GM23248 (cell line): ENCODE measurements at places on chromosomes 3 and 15. TPM values are rescaled to one million over a fixed set of nuclear protein-coding genes. Genes with fewer than 3 reads are reported as not detected.

GRCh38 chr3:163033652-163034051 is 1537.0 kb downstream of the OTOL1 start:
- DNase-seq = no peak

The IMPG2 gene
- total RNA-seq = 0.11 TPM in 1 of 2 replicates, not detected in the other

DNA sequence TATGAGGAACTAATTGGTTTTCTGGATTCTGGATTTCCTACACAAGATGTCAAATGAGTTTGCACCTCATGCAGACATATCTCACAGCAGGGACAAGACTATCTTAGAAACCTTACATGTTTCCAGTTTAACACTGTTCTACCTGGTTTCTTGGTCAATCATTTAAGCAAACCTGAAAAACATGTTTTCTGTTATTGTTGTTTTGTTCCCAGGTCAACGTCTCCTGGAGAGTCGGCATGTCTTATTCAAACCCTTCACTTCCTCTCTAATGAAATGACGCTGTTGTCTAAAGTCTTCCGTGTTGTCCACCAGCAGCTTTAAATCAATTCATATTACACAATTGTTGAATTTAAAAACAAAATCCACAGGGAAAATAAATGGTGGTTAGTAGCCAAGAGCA is 150.9 kb downstream of the CNTN3 start:
- no peak for DNase-seq

DNA sequence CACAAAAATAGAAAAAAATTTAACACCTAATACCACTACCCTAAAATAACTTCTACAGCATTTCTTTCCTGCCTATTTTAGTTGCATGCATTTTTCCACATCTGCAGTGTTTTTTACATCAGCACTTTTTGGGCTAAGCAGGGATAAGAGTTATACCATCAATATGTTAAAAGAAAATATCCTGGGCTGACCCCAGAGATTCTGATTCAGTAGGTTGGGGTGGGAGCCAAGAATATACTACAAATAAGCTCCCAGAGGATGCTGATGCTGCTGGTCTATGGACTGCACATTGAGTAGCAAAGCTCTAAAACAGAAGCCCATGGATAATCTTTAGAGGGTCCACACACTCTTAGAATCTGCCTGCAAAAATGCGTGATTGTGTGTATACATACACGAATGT is 14.8 kb downstream of the FYCO1 start:
- peak; percentile 48 for DNase-seq

DNA sequence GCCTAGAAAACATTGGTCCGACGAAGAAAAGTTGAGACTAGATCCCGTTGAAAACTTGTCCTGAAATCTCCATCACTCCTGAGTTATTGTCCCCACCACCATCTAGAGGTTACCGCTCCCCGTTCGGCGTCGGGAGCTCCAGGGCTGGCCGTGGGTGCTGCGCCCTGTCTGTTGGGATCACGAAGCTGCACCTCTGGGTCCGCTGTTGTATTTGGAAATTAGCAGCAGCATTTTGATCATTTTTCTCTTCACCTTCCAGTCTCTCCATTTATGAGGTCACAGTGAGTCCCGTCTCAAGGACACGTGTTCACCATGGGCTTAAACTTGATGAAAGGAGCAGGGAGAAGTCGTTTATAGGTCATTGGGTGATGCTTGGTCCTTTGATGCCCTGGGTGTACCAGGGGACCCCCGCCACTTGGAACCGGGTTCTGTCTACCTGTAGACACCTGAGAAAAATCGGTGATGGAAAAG is 565 bp downstream of the MANF start:
- DNase-seq = peak; percentile 47

The LMLN gene
- 3.1 and 3.4 TPM in 2 replicates for total RNA-seq

- DNase-seq = no peak
These were observed 264.6 kb downstream of the RORA start for GRCh38 chr15:60964527-60964926.

The PCYT1A gene
- total RNA-seq = 96.3 and 116 TPM in 2 replicates

The CD80 gene
- total RNA-seq = not detected in 2 replicates

The FSD2 gene
- total RNA-seq = not detected in 2 replicates

DNA sequence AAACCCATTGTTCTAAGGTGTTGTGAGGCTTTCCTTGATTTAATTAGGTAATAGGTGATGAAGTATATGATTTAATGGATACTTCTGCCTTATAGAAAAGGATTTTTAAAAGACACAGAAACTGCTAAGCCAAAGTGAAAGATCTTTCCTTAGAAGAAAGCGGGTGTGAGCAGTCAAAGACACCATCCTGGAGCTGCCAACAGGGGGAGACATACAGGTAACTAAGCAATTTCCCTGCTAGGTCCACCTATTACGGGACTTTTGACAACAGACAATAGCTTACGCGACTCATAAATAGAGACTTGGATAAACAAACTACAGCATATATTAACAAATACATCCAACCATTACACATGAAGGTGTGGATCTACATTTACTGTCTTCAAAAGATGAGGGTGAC is 669.5 kb downstream of the SQOR start:
- DNase-seq = peak; percentile 10

The GRK7 gene
- not detected in 2 replicates for total RNA-seq

The TRIM42 gene
- total RNA-seq = not detected in 2 replicates

DNA sequence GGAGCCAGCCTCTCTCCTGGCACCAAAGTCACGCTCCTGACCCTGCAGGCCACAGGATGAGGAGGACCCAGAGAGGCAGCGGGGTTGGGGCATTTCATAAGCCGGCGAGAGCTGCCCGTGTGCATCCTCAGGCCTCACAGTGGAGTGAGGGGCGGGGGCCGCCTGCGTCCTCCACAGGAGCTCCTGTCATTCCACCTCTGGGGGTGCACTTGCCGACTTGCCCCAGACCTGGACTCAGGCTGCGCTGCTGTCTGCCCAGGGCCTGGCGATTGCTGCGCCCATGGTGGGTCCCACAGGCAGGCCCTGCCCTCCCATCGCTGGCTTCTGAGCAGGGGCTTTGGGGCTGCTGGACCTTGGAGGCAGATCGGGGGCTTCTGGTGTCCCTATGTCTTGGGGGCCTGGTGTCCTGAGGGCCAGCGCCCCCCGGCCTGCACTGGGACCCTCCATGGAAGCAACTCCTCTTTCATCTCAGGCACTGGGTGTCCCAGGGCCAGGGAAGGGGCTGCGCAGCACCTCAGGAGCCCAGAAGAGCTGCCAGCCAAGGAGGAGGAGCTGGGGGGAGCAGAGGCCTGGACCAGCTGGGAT is 184.0 kb downstream of the GOLGA6L6 start:
- no peak for DNase-seq

DNA sequence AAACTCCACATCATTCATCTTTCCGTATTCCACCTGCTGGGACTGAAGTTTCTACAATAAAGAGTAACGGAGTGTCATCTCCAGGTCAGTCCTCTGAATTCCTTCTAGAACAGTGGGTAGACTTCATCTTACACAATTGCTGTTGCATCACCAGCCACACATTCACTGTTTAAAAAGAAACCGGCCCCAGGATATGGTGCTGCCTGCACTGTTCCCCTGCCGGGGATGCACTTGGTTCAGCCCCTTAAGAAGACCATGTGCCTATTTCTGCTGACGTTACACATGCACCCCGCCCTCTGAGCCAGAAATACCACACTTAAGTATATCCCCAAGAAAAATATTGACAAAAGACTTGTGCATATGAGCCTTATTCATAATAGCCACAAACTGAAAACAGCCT is 233.4 kb downstream of the FEZF2 start:
- DNase-seq = peak; percentile 28

DNA sequence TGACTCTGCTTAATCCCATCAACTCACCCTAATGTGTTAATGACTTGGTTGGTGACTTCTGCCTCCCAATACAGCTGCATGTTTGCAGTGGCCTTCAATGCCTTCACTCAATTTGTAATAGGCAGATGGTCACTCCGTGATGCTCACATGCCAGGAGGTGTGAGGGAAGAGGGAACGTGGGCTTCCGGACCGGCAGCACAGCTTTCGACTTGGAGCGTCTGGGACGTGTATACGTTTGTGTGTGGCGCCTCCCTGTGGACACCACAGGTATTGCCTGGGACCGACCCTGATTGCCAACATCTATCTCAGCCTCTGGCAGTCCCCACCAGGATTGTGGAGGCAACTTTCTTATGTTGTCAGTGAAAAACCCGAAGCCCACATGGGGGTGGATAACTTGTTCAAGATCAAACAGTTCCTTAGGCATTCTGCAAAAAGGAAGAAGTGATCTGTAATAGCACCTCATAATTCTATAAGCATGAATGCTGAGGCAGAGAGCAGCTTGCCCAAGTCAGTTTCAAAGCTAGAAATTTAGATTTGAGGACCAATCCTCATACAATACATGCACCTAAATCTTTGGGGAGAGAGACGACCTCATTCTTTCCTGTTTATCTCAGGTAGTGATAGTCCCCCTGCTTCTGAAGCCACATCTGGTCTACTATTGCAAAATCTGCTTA is 16.9 kb downstream of the MRPL46 start:
- DNase-seq = peak; percentile 84

- no peak for DNase-seq
These were observed 20.3 kb downstream of the CISH start for GRCh38 chr3:50591196-50591741.

- no peak for DNase-seq
These were observed 118.4 kb downstream of the NR2F2 start for GRCh38 chr15:96448923-96449322.

- no peak for DNase-seq
These were observed 34.0 kb upstream of the GNB5 start for GRCh38 chr15:52225230-52225629.

The DUOX2 gene
- not detected in 2 replicates for total RNA-seq

The STARD5 gene
- total RNA-seq = 7.2 and 9.6 TPM in 2 replicates

- no peak for DNase-seq
These were observed 42.8 kb downstream of the TSC22D2 start for GRCh38 chr3:150450916-150451315.

- peak; percentile 94 for DNase-seq
These were observed 104.4 kb downstream of the TMCO5A start for GRCh38 chr15:38038659-38039442.

The TLR9 gene
- total RNA-seq = not detected in 2 replicates

DNA sequence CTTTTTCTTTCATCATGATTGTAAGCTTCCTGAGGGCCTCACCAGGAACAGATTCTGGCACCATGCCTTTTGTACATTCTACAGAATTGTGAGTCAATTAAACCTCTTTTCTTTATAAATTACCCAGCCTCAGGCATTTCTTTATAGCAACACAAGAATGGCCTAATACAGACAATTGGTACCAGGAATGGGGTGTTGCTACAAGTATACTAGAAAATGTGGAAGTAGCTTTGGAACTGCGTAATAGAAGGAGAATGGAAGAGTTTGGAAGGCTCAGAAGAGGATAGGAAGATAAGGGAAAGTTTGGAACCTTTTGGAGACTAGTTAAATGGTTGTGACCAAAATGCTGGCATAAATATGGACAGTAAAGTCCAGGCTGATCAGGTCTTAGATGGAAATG is 108.9 kb upstream of the PLSCR4 start:
- DNase-seq = no peak

- no peak for DNase-seq
These were observed 261.4 kb downstream of the FHIT start for GRCh38 chr3:60989626-60990441.

DNA sequence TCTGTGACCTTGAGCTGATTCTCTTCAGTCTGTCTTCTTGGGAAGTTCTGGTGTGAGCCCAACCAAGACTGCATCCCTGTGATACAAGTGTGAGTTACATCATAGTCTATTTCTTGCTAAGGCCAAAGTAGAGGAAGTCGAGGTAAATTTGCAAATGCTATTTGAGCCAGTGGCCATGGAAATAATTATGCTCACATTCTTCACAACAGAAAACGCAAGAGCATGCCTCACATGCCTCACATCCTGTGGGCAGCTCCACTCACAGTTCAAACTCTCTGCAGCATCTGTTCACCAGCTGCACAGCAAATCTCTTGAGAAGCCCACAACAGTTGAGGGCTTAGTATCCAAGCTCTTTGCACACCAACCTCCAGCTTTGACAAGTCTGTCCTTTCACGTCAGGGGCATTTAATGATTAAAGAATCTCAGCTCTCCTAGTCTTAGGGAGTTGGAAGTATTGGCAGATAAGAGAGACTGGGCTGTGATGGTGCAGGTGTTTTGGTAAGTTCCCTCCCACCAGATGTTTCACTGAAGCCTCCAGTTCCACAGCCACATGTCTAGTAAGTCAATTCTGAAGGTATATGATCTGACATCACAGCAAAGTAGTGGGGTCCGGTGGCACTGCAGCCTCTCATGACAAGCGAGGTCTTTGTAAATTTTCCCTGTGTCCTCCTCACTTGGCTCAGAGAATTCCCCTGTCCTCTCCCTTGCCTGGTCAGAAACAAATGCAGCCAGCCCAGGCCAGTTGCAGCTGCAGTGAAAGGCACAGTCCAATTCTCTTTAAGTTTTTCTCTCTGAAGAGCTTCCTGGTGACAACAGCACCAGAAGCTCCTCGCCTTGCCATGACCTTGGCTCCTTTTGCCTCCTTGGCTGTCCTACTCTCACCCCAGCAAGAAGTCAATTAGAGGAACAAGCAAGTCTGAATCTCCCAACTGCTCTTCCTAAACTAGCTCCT is 166.1 kb downstream of the SSR3 start:
- DNase-seq = peak; percentile 93

- no peak for DNase-seq
These were observed 6.7 kb upstream of the RNF13 start for GRCh38 chr3:149806171-149806778.

GRCh38 chr15:78156653-78157052 is 7.5 kb downstream of the IDH3A start:
- no peak for DNase-seq

DNA sequence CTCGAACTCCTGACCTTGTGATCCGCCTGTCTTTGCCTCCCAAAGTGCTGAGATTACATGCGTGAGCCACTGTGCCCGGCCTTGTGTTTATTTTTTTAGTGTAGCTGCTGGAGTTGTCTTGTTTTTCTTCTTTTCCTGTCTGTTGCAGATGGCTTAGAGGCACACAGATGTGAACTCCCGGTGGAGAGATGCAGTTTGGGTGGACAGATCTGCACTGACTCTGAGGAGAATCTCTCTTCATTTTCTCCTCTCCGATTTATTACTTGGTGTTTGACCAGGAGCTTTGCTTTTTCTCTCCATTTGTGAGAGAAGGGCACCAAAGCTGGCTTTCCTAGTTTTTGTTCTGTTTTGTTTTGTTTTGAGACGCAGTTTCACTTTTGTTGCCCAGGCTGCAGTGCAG is 62.7 kb downstream of the USP13 start:
- no peak for DNase-seq

The CPNE4 gene
- 0.11 and 0.25 TPM in 2 replicates for total RNA-seq

GRCh38 chr15:51303462-51303980 is 34.9 kb downstream of the CYP19A1 start:
- DNase-seq = no peak

DNA sequence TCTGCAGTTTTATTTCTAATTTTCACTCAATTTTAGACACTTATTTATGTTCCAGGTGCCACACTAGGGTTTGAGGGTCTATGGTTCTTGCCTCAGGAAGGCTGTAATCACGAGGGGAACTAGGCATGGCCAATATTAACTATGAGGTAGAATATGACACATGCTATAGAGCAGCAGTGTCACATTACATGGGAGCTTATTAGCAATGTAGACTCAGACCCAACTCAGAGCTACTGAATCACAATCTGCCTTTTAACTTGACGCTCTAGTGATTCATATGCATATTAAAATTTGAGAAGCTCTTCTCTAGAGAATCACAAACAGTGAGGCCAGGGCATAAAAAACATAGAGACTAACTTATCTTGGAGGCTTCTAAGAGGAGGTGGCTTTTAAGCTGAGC is 32.8 kb upstream of the MRPL3 start:
- peak; percentile 92 for DNase-seq

The ADAMTSL3 gene
- total RNA-seq = not detected in 2 replicates

The ALG3 gene
- 52.7 and 66.1 TPM in 2 replicates for total RNA-seq

GRCh38 chr3:25471081-25471768 is 43.2 kb downstream of the RARB start:
- no peak for DNase-seq
